ENCODE measurements at places on chromosomes 4 and X.

- DNase-seq, result no peak
These were observed 72.5 kb downstream of the DDIT4L start for GRCh38 chr4:100117750-100118149.

- DNase-seq, result no peak
These were observed 26.3 kb upstream of the UCP1 start for GRCh38 chr4:140595065-140595464.

- DNase-seq, result no peak
These were observed 4.2 kb upstream of the CDS1 start for GRCh38 chr4:84578540-84579402.

- peak; percentile 32 for DNase-seq
These were observed 31.7 kb upstream of the APLN start for GRCh38 chrX:129686422-129686948.

DNA sequence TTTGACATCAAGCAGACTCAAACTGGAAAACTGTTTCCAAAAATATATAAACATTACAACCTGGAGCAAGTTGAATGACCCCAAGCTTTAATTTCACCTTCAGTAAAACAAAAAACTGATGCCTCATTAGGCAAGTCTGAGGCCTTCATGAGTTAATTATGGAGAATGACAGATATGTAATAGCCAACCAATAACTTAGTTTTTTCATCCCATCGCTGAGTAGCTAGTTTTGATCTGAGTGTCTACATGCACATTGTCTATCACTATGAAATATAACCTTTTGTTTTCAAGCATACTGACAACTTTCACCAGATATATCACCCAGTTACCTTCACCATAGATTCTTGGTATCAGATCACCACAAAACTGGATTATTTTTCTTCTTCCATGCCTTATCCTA, 16.4 kb downstream of the PRKG2 start:
- no peak for DNase-seq

- no peak for DNase-seq
These were observed 34.5 kb upstream of the NKRF start for GRCh38 chrX:119640731-119641170.

- no peak for DNase-seq
These were observed 29.5 kb downstream of the LIN54 start for GRCh38 chr4:82981138-82981537.

DNA sequence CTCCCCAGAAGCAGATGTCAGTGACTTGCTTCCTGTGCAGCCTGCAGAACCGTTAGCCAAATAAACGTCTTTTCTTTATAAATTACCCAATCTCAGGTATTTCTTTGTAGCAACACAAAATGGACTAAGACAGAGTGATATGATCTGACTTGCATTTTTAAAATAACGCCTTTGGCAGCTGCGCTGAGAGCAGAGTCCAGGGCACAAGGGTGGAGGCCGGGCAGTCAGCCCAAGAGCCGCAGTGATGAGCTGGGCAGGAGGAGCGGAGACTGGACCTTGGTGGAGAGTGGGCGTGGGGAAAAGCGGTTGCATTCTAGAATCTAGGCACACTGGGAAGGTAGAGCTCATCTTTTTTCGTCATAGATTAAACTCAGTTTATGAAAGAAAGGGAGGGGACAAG, 56.5 kb upstream of the ACSL1 start:
- DNase-seq, result no peak

- DNase-seq, result no peak
These were observed 105.1 kb upstream of the SMIM31 start for GRCh38 chr4:164648849-164649212.

GRCh38 chr4:78610546-78611214, 59.1 kb downstream of the ANXA3 start:
- DNase-seq, result no peak

DNA sequence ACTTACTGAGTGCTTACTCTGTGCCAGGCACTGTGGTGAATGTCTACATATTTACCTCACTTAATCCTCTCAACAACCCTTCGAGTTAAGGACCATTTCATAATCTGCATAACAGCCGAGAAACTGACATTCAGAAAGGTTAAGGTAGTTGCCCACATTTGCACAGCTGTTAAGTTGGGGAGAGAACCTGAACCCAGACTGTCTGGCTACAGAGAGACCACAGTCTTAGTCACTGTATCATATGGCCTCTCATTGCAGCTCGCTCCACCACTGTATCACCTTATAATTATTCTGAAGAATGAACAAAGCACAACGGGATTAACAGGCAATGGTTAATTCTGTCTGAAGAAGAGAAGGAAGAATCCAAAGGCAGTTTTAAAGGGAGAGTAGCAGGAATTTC, 98.5 kb downstream of the ADGRA3 start:
- DNase-seq, result no peak

DNA sequence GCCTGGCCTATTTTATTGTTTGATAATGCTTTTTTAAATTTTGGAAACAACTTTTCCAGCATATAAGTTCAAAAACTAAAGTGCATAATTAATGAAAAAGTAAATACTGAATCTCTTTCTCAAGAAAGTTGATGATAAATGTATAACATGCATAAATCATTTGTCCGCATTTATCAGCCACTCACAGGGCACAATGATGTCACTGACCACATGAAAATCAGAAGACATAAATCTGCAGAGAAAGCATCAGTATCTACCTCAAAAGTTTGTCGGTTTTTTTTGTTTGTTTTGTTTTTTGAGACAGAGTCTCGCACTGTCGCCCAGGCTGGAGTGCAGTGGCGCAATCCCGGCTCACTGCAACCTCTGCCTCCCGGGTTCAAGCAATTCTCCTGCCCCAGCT, 5.5 kb upstream of the HPRT1 start:
- DNase-seq, result no peak

- DNase-seq, result no peak
These were observed 2.0 kb upstream of the TMPRSS11D start for GRCh38 chr4:67885762-67886161.

DNA sequence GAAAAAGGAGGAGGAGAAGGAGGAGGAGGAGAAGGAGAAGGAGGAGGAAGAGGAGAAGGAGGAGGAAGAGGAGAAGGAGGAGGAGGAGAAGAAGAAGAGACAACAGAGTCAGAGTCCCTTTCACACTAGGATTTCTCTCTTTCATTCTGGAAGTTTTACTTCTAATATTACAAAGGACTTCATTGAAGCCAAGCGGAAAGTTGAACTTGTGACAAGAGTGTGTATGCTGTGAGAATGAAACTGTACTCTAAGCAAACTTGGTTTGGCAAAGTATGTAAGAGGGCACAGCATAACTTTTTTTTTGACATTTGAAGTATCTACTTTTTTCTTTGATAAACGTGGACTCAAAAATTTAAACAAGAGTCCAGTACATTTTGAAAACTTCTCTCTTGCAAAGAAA, 48.0 kb downstream of the CXCL8 start:
- no peak for DNase-seq
